ENCODE measurements at places on chromosomes 2 and 18. TPM values are rescaled to one million over a fixed set of nuclear protein-coding genes. Genes with fewer than 3 reads are reported as not detected.

Gene ITPRIPL1
- total RNA-seq: 46.3 TPM

DNA sequence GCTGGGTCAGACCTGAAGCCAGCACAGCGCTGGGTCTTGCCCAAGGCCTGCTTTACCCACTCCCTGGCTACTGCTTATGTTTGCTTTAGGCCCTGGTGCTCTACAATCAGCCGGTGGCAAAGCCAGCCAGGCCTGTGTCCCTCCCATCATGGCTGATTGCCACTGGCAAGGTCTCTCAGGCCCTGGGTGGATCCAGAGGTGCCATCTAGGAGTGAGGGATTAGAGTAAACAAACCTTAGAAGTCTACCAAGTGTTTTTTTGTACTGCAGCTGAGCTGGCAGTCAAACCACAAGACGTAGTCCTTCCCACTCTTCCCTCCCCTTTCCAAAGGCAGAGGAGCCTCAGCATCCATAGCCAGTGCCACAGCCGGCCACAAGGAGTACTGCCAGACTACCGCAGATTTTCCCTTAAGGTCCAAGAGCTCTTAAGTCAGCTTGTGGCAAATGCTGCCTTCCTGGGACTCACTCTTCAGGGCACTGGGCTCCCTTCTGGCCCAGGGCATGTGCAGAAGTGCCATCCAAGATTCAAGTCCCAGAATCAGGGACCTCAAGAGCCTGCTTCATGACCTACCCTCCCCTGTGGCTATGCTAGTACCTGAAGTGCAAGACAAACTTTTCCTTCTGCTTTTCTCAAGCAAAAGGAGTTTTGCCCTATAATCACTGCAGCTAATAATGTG is 20.0 kb downstream of the IL1RL2 start:
- H3K27me3 ChIP-seq: no peaks in the 10 kb centered on the region
- H3K36me3 ChIP-seq: no peaks in the 10 kb centered on the region
- DNase-seq: no peak
- no peak overlapping the region for H3K27ac ChIP-seq
- no peaks in the 10 kb centered on the region for H3K4me1 ChIP-seq
- no peak overlapping the region for H3K4me3 ChIP-seq

Gene SPC25
- total RNA-seq: 34.2 TPM

Gene KYNU
- total RNA-seq: not detected

Gene CKAP2L
- total RNA-seq: 66.3 TPM

- DNase-seq: no peak
- H3K27me3 ChIP-seq: no peaks in the 10 kb centered on the region
- no peaks in the 10 kb centered on the region for H3K4me1 ChIP-seq
- H3K4me3 ChIP-seq: no peak overlapping the region
Observed at GRCh38 chr2:125371867-125372266, 1284.1 kb upstream of the GYPC start.

Gene ADD2
- 1.4 TPM for total RNA-seq

- peak; percentile 62 for DNase-seq
- peak overlapping the region; percentile 93 for H3K4me3 ChIP-seq
- H3K36me3 ChIP-seq: peaks cover 63% of the 10 kb centered on the region
- H3K4me1 ChIP-seq: peaks cover 58% of the 10 kb centered on the region
Observed at GRCh38 chr2:218218268-218219185, 1.5 kb downstream of the ARPC2 start.

Gene SLC23A3
- 2.3 TPM for total RNA-seq

Gene NYAP2
- total RNA-seq: not detected

Gene REG3G
- total RNA-seq: not detected

- peak; percentile 13 for DNase-seq
- no peaks in the 10 kb centered on the region for H3K4me1 ChIP-seq
- H3K36me3 ChIP-seq: no peaks in the 10 kb centered on the region
- H3K27me3 ChIP-seq: peaks cover 4% of the 10 kb centered on the region
- no peak overlapping the region for H3K4me3 ChIP-seq
- H3K27ac ChIP-seq: no peak overlapping the region
Observed at GRCh38 chr2:29222381-29223179, 107.4 kb downstream of the CLIP4 start.

GRCh38 chr2:96340493-96341414 is 5.2 kb downstream of the NCAPH start:
- H3K27ac ChIP-seq: peak overlapping the region; percentile 92
- no peaks in the 10 kb centered on the region for H3K27me3 ChIP-seq
- H3K4me3 ChIP-seq: peak overlapping the region; percentile 25
- peaks cover 87% of the 10 kb centered on the region for H3K4me1 ChIP-seq

Data from activated CD4-positive, alpha-beta memory T cell treated with anti-CD3 and anti-CD28 coated beads, Interleukin-2, amount 10 ng/mL, durations not matched to agents 7 days and 5 days (primary cell).